Retina (tissue), 1 donor: ENCODE measurements at places on chromosomes 12 and 14.

GRCh38 chr14:65650826-65651225 is 238.3 kb downstream of the FUT8 start:
- DNase-seq: peak; percentile 21

GRCh38 chr12:29713729-29714128 is 70.0 kb downstream of the TMTC1 start:
- no peak for DNase-seq

DNA sequence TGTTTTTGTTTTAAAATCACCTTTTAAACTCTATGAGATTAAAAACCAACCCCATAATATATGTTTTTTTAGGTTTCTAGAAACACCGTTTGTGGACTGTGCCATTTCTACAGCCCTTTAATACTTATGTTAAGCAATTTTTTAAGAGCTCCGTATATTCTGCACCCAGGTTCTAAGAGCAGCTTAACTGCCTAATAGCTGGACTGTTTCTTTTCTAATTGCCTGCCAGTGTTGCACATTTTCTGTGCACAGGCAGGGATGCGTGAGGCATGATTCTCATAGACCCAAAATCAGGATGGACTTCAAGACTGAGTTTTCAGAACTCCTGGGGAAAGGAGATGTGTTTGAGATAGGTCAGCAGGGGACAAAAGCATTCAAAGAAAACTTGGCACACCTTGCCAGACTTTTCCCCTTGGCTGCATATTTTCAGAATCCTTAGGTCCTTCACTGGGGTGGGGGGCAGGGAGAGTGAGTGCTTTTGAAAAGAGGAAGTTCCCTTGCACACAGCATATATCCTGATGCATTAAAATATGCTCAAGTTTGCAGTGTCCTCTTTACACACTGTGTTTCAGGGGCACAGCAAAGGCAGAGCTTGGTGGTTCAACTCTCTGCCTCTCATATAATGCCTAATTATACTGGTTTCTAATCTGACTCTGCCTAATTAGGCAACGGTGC is 27.9 kb downstream of the TMEM30B start:
- peak; percentile 35 for DNase-seq

GRCh38 chr12:1533602-1534304 is 60.6 kb downstream of the FBXL14 start:
- DNase-seq: peak; percentile 71

GRCh38 chr12:96225044-96225855 is 31.1 kb downstream of the ELK3 start:
- no peak for DNase-seq

DNA sequence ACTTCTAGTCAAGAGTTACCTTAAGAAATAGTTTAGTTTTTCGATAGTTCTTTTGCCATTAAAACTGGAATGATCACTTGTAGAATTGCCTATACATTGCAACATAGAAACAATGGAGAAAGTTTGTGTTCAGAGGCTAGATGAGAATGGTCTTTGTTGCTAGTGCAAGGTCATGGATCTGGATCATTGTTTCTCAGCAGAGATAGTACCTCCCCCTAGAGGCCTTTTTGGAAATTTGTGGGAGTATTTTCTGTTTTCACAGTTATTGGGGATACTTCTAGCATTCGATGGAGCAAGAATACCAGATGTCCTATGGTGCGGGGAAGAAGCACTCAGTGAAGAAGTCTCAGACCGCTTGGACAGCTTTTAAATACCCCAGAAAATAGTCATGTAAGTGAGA is 138.8 kb upstream of the HMGA2 start:
- no peak for DNase-seq

- no peak for DNase-seq
Observed at GRCh38 chr14:43729143-43729542, 777.9 kb downstream of the FSCB start.

- no peak for DNase-seq
Observed at GRCh38 chr14:30484976-30485375, 74.0 kb upstream of the G2E3 start.

GRCh38 chr14:21985081-21985480 is 311.5 kb upstream of the OR4E1 start:
- no peak for DNase-seq

DNA sequence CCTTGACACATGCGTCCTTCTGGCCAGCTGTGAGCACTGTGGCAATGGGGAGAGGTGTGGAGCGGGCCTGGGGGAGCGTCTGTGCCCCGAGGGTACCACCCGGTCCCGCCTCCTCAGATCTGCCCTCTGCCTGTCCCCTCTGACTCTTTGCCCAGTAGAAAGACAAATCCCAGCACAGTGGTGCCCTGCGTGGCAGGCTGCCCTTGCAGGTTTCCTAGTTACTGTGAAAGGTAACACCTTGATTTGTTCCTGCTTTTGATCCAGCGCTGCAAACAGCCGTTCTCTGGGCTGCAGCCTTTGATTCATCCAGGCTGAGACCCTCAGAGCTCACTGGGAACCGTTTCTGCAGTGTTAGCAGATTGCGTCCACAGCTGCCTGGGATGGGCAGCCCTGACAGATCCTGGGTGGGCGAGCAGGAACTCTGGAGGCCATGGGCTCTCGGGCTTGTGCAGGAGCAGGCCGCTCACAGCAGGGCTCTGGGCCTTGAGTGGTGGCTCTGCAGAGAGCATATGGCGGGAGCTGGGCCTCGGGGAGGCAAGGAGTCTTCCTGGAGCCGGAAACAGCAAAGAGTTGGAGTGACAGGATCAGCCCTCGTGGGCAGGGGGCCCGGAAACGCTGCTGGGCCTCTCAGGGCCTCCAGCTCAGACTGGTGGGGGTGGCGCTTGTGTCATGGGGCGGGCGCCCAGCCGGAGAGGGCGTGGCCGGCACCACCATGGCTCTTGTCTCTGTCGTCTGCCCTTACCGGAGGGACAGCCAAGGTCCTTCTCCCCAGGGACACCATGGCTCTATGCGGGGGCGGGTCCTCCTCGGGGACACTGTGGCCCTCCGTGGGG is 16.6 kb downstream of the FBRSL1 start:
- peak; percentile 76 for DNase-seq

- no peak for DNase-seq
Observed at GRCh38 chr12:128992116-128992515, 138.8 kb downstream of the GLT1D1 start.

DNA sequence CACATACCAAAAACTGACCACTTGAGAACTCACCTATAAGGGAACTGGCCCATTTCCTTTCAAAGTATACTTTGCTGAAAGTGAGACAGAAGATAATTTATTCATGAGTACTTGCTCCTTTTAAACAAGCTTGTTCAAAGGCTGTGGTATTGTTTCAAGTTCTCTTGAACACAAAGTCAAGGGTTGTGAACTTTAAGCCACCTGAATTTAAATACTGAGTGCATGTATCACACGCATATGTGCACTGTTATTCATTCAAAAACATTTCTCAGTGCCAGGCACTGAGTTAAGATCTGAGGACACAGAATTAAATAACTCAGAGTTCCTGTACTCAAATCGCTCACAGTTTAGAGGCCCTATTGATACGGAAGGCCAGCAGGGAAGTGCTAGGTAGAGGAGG is 19.1 kb upstream of the LDHB start:
- DNase-seq: no peak

- DNase-seq: no peak
Observed at GRCh38 chr12:2355604-2356003, 302.8 kb downstream of the CACNA1C start.

GRCh38 chr12:3897371-3897971 is 24.3 kb upstream of the PARP11 start:
- DNase-seq: no peak

DNA sequence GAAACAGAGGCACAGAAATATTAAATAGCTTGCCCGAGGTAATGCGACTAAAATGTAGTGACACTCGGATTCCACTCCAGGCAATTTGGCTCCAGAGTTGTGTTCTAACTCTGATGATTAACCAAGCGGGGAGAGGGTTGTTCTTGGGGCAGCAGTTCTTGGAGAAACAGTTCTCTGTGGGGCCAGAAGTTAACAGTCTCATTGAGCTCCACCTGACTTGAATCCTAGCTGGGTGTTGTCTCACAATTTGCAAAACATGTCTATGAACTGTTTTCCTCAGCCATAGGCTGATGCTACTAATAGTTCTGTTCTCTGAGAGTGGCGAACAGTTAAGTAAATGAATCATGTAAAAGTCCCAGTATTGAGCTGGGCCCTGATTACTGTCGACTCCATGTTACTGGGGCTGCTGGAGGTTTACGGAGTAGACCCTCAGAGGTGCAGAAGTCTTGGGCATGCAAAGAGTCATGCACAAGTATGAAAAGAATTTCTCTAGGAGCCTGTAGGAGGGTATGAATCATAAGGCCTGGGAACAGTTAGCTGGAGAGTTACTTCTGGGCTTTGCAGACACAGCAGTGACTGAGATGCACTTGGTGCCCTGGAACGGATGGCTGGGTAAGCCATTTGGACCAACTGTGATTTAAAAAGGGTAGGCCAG is 15.4 kb upstream of the NIN start:
- no peak for DNase-seq

GRCh38 chr12:113762882-113763816 is 203.0 kb downstream of the RBM19 start:
- peak; percentile 85 for DNase-seq

- DNase-seq: no peak
Observed at GRCh38 chr12:52969828-52970569, 21.1 kb downstream of the KRT18 start.

- DNase-seq: no peak
Observed at GRCh38 chr12:27982385-27982784, 9.9 kb upstream of the PTHLH start.

DNA sequence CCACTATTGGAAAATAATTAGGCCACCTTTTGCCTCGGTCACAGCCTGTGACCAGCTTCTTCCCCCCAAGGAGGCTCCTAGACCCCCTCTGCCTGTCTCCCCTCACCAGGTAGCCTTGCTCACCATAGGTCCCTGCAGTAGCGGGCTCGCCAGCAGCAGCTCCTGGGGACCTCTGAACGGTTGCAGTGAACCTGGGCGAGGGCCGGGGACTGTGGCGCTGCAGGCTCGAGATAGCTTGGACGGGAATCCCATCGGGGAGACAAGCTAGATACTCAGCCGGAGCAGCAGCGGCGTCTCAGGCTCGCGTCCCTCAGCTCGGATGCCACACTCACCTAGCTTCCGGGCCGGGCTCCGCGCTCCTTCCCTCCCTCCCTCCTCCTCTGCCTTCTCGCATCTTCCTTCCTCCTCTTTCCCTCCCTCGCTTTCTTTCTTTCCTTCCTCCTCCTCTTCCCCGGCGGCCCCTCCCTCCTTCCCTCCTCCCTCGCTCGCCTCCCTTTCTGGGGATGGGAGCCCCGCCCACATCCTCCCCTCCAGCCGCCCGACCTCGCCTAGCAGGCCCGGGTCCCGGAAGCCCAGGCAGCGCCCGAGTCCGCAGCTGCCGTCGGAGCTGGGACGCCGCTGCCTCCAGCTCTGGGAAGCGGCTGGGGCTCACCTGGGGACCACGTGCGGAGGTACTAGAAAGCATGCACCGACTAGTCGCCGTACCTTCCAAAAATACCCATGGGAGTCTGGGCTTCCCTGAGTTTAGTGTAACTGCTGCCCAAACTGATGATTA is at the start of gene BMP4:
Gene BMP4, minus strand, starts transcription at position 399 of the 775 bp plus-strand sequence. CDS start 4,603 bp downstream, outside the sequence.
- DNase-seq: peak; percentile 80

- DNase-seq: no peak
Observed at GRCh38 chr12:92771001-92771400, 68.2 kb downstream of the PLEKHG7 start.

DNA sequence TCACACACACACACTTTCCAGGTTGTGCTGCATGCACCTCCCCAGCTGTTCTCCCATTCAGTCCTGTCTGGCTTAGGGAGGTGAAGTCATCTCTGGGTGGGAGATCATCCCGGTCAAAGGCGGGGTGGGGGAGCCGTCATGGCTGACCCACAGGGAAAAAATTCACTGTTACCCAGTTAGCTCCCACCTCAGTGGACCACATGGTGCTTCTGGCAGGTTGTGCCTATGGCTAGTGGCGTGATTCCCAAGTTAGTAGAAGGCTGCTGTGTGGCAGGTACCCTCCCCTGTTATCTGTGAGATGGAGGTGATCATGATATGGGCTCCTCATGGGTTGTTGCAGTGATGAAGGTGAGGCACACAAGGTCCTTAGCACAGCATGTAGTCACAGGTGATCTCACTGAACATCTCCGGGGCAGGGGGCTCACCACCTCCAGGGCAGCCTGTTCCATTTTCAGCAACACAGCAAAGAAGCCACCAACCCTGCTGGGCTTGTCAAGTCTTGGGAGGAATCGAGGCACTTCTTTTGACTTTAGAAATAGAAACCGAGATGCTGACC is 154.9 kb upstream of the CCND2 start:
- no peak for DNase-seq

GRCh38 chr14:100159865-100160533 is 554 bp upstream of the DEGS2 start:
- DNase-seq: no peak

DNA sequence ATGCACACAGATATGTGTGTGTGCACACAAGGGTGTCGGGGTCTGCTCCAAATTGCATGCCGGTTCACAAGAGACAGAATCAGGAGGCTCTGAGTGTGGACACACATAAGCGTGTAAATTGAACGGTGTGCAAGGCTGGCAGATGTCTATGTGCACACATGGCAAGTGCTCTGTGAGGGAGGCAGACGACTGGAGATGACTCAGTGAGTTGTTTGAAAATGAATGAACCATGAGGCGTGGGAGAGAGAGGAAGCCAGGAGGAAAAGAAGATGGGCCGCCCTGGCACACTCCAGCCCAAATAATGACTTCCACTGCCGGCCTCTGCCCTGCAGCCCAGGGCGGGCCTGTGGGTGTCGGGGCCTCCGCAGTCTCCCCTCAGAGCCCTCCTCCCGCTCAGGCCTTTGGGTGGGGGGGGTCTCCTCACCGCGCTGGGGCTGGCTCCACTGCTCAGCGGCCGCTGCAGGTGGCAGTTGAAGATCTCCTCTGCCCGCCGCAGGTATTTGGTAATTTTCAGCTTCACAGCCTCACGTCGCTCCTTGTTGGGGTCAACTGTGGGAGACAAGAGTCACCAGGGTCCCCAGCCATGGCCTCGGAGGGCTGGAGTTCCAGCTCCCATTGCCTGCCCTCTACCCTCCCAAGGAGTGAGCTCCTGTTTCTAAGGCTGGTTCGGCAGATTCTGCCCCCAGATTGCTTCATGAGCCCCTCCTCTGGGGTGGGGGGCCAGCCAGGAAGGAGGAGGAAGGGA is 3.5 kb downstream of the RPS6KL1 start:
- no peak for DNase-seq

GRCh38 chr14:104321802-104322130 is 183.4 kb downstream of the KIF26A start:
- no peak for DNase-seq

- DNase-seq: no peak
Observed at GRCh38 chr12:127771546-127771945, 495.4 kb upstream of the TMEM132C start.

DNA sequence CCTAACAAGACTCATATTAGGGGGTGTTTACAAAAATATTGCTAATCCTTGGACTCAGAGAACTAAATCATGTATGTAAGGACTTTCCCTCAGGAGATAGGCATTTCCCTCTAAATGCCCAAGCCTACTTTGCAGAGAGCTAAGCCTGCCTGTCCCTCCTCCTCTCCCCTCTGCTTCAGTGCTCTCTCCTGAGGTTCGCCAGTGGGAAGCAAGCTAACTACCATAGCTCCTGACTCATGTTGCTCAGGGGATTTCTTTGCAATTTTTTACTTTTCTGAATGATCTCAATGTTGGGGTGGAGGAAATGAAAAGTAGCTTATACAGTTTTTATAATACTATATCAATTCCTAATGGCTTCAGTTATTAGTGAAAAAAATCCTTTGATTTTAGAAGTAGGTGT is 29.6 kb downstream of the IFT43 start:
- DNase-seq: no peak
